ENCODE measurements at places on chromosomes 16 and 17.

DNA sequence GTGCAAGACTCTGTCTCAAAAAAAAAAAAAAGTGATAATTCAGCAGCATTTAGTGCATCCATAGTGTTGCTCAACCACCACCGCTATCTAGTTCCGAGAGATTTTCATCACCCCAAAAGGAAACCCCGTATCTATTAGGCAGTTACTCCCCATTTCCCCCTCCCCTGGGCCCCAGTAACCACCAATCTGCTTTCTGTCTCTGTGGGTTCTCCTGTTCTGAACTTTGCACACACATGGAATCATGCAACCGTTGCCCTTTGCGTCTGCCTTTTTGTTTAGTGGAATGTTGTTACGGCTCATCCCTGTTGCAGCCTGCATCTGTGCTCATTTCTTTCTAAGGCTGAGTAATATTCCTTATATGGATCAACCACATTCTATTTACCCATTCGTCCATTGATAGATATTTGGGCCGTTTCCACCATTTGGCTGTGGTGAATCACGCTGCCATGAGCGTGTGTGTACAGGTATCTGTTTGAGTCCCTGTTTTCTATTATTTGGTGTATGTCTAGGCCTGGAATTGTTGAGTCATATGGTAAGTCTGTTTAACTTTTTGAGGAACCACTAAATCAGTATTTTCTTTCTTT, 8.7 kb upstream of the SYNGR2 start:
- DNase-seq = no peak

GRCh38 chr16:27291106-27291505, 22.5 kb upstream of the NSMCE1 start:
- no peak for DNase-seq

DNA sequence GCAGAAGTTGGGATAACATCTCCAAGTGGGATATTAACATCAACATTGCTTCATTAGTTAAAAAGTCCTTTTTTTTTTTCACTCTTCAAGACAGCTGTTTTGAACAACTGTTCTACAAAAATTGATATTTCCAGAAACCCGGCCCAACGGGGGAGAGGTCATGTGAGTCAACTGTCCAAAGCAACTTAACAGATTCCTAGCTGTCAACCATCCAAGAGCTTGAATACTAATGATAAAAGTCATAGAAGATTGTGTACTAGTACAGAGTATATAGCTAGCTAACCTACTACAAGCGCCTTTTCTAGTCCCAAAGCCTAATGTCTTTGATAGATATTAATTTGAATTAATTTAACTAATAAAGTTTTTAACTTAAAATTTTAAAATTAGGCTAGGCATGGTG, 172.0 kb downstream of the CYB561 start:
- no peak for DNase-seq

- no peak for DNase-seq
Observed at GRCh38 chr17:20074001-20074400, 64.8 kb downstream of the SPECC1 start.

DNA sequence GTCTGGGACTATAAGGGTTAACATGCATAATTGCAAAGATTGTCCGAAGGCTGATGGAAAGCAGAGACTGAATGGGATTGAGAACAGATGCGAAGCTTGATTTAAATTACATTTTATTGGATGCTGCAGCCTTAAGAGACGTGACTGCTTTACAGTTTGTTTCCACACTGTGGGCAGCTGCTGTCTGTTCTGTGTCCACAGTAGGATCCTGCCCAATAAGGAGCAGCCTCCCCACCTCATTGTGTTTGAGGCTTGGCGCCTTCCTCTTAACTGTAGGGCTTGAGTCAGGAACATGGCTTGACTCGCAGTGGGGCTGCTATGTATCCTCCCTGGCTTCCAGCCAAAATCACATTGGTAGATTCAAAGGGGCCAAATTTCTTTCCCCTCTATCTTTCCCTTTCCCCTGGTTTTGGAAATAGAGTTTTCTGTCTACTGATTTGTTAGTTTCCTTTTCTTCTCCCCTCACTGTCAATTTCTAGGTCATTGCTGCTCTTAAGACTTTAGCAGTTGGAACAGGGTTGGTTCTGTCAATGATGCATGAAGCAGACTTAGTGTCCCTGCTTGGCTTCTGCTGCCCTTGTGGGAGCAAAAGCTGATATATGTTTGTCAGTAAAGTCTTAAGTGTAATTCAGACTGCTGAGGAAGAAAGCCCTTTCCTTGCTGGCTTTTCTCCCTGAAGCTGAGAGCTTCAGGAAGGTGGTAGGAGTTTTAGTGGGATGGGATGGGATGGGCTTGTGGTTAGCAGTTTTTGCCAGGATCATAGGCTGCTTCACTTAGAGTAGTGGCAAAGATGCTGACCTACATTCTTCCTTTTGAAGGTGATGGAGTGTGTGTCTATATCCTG, 5.0 kb upstream of the RARA start:
- no peak for DNase-seq

DNA sequence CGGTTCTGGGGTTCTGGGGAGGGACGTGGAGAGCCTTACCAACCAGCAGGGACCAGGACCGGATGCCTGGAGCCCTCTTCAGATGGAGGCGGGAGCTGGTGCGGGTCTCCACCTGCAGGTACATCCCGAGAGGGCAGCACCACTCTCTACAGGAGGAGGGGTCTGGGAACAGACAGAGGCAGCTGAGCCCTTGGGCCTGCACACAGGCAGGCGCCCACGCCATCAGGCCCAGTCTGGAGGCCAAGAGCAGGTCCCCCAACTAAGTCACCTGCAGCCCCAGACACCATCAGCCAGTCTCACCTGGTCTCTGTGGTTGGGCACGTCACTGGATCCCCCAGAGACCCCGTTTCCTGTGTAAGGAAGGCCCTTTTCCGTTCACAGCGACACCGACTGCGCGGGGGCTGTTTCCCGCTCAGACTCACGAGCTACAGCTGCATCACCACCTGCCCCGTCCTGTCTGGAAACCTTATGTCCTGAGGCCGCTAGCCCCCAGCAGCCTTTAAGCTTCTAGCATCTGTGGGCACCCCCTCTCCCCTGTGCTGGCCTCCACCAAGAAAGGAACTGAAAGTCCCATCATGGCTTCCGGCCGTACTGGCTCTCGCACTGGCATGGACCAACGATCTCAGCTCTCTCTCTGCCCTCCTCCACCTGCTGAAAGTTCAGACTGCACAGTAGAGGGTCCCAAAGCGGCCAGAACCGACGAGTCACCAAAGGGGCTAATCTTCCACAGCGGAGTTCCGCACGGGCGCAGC, 1.2 kb downstream of the CYBC1 start:
- peak; percentile 64 for DNase-seq

GRCh38 chr17:29036584-29036983, 6.4 kb upstream of the PIPOX start:
- DNase-seq = no peak

GRCh38 chr16:62665269-62665668, 629.0 kb upstream of the CDH8 start:
- DNase-seq = no peak

DNA sequence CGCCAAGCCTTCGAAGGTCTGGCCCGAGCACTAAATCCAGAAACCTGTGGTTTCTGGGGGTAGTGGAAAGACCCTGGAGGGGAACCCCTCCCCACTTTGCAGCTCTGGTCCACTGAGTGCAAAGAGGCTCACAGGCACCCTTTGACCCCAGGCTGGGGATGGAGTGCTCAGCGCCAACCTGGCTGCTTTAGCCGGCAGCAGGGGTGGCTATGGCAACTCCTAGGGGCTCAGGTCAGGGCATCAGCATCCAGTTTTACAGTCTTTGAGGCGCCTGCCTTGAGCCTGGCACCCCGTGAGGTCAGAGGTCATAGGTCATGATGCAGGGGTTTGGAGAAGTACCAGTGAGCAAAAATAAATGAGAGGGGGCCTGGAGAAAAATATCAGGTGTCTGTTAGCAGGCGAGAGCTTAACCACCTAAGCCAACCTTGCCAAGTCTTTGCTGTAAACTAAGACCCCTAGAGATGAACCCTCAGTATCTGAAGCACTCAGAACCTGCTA, 17.9 kb downstream of the CA7 start:
- DNase-seq = no peak

DNA sequence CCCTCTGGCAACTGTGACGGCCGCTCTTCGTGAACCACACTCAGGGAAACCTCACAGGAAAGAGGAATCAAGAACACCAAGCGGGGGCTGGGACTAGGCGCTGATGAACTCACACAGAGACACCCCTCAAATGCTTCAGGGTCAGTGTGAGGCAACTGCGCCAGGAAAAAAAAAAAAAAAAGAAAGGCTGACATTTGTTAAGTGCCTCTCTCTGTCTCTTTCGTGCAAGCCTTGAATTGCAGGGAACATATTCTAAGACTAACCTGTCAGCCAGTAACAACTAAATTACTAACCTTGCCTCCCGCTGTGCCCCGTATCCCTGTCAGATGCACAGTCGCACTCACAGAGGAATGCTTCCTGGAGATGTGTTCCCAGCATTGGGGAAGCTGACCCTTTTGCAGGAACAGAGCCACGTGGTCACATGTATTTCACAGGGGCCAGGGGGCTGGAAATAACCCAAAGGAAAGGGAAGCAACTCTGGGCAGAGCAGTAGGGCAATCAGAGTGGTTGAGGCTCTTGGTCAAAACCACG, 247.8 kb downstream of the XYLT1 start:
- no peak for DNase-seq

GRCh38 chr16:87562201-87562600, 40.1 kb upstream of the JPH3 start:
- DNase-seq = no peak

- no peak for DNase-seq
Observed at GRCh38 chr16:28609631-28610594, at the start of gene SULT1A1. Gene SULT1A1 (minus strand): TSS chr16:28610044. CDS start chr16:28608855, 1,189 bp downstream.

DNA sequence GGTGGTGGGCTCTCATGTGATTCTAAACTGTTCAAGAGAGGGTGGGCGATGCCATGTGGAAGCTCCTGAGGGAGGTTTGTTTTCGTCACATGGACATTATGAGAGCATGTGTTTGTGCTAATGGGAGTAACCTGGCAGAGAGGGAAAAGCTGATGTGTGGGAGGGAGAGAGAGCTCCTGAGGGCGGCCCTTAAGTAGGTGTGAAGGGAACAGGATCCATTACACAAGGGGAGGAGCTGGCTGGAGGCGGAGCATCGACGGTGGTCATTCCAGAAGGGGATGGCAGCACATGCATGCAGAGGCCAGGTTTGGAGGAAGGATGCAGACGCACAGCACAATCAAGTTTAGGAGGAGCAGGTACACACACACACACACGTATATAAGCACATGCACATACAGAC, 197.5 kb downstream of the RPTOR start:
- DNase-seq = no peak

GRCh38 chr16:3857189-3858043, 23.1 kb downstream of the CREBBP start:
- no peak for DNase-seq

DNA sequence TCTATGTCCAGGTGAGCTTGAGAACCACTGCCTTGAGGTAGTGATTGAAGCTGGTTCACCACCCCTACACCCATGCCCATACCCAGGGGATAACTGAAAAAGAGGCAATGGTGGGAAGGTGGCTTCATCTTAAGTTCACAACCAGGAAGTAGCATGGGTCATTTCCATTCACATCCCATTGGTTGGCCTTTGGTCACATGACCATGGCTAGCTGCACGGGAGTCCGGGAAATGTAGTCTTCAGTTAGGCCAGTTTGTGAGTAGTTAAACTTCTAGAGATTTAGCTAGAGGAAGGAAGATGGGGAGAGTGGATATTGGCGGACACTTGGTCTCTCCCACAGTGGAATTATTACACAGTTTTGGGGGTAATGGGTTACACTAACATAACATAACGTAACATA, 92.9 kb downstream of the RGS9 start:
- no peak for DNase-seq

GRCh38 chr17:39794249-39794970, 56.7 kb downstream of the GRB7 start:
- DNase-seq = no peak

GRCh38 chr16:89583197-89583894, 7.8 kb downstream of the CPNE7 start:
- no peak for DNase-seq

- no peak for DNase-seq
Observed at GRCh38 chr16:27073733-27074132, 7.0 kb downstream of the C16orf82 start.

GRCh38 chr17:52294301-52294700, 135.8 kb upstream of the CA10 start:
- no peak for DNase-seq

- DNase-seq = no peak
Observed at GRCh38 chr16:55476625-55477533, 2.1 kb upstream of the MMP2 start.

DNA sequence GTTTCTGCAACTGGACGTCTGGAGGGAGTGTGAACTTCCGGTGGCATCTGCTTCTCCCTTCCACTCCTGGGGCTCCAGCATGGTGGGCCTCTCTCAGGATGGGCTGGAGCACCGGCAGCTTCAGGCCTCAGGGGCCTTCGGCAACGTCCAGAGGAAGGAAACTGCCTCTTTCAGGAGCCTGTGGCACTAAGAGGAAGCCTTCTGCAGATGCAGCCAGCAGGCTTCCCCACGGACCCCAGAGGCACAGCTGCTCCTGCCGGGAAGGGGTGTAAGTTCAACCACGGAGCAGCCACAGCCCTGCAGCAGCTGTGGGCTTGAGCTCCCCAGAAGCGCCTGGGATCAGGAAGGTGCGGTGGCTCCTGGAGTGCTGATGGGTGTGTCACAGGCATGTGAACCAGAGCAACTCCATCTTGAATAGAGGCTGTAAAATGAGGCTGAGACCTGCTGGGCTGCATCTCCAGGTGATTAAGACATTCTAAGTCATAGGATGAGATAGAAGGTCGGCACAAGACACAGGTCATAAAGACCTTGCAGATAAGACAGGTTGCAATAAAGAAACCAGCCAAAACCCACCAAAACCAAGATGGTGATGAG, 50.8 kb upstream of the KLHDC4 start:
- no peak for DNase-seq

GRCh38 chr16:70523743-70524398, at the start of gene SF3B3:
Gene SF3B3 (plus strand): TSS chr16:70523816. CDS start chr16:70526657, 2,841 bp downstream.
- peak; percentile 65 for DNase-seq

- DNase-seq = no peak
Observed at GRCh38 chr16:71885261-71885650, 1.3 kb upstream of the ZNF821 start.

DNA sequence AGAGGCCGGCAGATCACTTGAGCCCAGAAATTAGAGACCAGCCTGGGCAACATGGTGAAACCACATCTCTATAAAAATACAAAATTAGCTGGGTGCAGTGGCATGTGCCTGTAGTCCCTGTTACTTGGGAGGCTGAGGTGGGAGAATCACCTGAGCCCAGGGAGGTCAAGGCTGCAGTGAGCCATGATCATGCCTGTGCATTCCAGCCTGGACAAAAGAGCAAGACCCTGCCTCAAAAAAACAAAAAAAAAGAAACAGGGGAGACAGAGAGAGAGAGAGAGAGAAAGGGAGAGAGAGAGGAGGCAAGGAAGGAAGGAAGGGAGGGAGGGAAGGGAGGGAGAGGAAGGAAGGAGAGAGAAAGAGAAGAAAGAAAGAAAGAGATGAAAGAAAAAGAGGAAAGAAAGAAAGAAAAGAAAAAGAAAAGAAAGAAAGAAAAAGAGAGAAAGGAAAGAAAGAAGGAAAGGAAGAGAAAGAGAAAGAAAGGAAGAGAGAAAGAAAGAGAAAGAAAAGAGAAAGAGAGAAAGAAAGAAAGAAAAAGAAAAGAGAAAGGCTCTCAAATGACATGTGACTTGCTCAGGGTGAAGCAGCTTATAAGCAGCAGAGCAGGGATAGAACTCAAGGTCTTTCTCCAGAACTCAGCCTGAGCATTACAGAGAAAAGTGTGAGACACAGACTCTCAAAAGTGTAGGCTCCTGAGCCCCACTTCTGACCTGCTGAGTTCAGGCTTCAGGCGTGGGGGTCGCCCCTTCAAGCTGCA, 15.5 kb downstream of the CX3CL1 start:
- no peak for DNase-seq

Measured in activated T-cell treated with anti-CD3 and anti-CD28 coated beads, Interleukin-2, amount 50 U/mL, for 4 hours (primary cell).